Fibroblast of skin of abdomen (primary cell): ENCODE measurements at places on chromosomes 7 and 10.
A peak's percentile ranks its signal among the peaks of the same experiment; 100 is the strongest.

DNA sequence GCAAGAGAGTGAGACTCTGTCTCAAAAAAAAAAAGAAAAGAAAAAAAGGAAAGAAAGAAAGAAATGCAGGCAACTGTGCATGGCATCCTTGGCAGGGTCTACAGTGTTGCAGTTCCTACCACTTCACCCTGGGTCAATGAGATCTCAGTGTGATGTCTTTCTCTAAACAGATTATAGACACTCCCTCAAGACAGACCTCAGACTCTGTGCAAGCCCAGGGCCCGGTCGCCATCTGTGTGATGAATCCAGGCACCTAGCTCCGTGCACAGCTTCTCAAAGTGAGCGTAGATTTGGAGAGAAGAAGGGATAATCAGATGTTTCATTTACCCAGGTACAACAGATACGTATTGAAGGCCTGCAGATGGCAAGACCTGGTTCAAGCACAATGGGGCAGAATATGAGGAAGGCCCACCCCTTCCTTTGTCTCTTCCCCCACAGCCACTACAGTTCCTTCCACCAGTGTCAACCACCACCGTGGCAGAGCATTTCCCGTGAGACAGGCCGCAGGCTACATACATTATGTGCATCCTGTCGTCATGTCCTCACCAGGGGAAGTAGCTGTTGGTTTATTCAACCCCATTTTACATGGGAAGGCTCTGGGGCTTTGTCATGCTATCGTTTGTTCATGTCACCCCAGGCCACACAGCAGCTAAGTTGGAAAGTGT, 471.7 kb upstream of the GALNT17 start:
- no peak for DNase-seq

DNA sequence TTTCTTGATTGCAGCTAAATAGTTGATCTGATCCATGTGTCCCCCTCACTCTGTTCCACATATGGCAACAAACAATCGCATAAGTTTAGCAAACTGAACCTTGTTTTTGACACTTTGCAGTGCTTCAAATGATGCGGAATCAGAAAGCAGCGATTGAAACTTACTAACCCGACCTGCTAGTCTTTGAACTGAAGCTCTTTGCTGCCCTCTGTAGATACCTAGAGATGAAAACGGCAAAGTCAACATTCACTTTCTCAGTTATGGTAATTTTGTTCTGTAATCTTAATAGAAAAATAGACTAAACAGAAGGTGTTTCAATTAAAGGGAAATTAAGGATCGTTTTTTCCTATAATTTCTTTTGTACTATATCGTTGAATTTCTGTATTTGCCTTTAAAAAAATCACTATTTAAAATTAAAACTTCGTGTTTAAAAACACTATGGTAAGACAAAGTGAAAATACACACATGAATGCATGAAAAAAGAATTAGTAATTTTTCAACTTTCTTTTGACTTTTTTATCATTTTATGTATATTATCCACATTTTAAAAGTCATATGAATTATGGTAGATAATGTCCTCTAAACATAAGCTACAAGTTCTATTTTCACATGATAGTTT, 276.5 kb downstream of the MAGI2 start:
- peak; percentile 39 for DNase-seq

GRCh38 chr7:129435414-129435829, 1.2 kb downstream of the STRIP2 start:
- DNase-seq: no peak

DNA sequence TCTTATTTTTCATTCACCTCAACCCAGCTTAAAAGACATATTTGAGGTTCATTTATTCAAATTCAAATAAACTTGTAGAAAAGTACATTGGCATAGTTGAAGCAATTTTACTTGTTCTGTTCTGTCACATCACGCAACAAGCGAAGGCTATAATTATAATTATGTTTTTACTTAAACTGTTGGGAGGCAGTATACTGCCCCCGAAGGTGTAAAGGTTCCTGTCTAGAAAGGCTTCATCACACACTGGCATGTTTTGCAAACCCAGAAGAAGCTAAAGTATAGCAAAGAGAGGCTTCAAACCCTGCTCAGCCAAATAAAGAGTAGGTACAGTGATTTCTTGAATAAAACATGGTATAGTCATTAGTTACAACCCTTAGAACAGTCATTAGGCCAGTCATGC, 62.6 kb downstream of the CDCA7L start:
- no peak for DNase-seq

DNA sequence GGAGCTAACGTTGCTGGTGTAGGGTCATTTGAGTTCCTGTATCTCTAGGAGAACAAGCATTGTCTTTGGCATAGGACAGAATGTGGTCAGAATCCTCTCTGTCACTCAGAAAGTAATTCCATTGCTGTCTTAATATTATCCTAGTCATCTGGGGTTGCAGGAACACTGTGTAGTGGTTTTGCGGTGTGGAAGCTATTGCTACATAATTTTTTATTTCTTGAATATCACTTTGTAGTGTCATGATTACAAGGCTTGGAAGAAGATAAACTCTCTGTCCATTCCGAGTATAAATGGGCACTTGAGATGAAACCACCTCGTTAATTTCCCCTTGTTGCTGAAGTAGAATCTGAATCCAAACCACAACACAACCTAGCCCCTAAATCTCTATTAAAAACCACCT, 919.2 kb downstream of the LRMDA start:
- DNase-seq: peak; percentile 79

DNA sequence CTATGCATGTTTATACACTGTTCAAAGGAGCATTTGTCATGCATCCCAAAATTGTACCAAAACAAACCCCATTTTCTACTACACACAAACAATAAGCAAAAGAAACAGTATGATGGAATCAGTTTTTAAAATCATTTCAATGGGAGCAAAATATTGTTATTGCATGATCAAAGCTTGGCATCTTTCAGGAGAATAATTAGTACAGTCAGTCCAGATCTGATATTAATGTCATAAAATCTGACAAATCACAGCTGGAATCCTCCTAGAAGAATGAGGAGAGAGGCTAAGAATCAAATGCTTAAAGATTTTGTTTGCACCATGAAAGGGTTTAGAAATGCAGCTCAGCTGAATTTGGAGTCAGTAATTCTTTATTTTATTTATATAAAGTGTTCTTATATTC, 229.7 kb upstream of the SEMA3E start:
- no peak for DNase-seq
